ENCODE measurements at places on chromosomes 16 and 17.

DNA sequence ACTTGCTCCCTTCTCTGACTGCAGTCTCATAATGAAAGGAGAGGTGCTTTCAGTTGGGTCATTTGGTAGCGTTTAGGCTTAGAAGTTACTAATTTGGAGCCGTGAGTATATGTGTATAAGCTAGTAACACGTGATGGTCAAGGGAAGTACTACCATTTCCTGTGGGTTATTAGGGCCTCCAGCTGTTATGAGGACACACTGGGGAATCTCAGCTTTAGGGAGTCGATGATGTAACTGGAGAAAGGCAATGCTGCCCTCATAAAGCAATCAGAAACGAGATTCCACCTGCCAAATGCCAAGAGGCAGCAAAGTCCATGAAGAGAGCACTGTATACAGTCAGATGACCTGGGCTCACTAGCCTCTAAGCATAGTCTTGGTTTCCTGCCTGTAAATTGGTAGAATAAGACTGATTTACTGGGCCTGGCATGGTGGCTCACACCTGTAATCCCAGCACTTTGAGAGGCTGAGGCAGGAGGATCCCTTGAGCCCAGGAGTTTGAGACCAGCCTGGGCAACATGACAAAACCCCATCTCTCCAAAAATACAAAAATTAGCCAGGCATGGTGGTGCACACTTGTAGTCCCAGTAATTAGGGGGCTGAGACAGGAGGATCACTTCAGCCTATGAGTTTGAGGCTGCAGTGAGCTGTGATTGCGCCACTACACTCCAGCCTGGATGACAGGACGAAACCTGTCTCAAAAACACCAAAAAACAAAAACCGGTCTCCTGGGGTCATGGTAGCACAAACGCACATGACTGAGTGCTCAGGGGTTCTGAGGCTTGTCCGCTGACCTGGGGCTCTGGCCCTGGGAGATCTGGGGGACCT, 53.0 kb downstream of the SF3B3 start:
- DNase-seq = no peak

DNA sequence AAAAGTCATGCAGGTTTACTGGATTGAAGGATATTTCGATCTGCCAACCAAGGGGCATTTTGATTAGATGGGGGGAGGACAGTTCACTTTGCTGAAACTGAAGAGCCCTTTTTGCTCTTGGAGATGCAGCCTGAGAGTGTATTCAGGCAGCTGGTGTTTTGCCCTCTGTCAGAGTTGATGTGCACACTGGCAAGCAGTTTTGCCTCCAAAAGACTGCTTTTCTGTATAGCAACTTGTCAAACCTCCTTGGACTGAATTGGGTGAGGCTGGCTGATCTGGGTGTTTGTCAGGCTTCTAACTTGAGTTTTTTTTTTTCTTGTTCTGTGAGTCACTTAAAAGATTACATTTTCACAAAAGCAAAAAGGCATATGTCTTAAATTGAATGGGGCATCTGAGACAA, 22.6 kb upstream of the ANKFN1 start:
- no peak for DNase-seq

GRCh38 chr16:69166946-69167930, 19.7 kb upstream of the SNTB2 start:
- no peak for DNase-seq

- no peak for DNase-seq
Observed at GRCh38 chr16:31427441-31428278, 500 bp downstream of the COX6A2 start.

DNA sequence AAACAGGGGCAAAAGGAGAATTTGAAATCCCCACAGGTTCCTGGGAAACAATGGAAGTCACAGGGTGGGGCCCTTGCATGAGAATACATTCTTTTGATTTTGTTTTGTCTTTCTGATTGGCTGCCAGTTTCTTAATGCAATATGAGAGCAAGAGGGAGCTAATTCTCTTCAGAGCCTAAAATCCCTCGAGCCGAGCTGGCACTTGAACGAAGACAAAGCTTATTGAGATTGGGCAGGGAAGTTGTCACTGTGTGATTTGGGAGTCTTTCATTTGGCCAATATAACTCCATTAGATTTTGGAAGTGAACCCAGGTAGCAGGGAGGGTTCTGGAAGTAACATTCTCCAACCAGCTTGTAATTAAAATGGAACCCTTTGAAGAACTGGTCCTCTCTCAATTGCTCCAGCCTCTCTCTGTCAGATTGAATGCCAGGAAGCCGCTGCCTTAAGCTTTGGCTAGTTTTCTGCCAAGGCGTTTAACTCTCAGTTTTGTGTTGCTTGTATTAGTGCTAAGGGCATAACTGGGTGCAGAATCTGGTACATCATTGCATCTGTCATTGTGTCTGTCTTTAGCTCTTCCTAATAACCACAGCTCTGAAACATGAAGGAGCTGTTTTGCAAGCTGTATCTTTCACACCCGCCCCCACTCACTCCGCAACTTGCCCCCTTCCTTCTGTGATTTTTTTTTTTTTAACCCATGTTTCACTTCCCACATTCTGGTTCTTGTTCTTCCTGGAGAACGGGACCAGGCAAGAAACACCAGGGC, 272.0 kb downstream of the MAF start:
- no peak for DNase-seq

DNA sequence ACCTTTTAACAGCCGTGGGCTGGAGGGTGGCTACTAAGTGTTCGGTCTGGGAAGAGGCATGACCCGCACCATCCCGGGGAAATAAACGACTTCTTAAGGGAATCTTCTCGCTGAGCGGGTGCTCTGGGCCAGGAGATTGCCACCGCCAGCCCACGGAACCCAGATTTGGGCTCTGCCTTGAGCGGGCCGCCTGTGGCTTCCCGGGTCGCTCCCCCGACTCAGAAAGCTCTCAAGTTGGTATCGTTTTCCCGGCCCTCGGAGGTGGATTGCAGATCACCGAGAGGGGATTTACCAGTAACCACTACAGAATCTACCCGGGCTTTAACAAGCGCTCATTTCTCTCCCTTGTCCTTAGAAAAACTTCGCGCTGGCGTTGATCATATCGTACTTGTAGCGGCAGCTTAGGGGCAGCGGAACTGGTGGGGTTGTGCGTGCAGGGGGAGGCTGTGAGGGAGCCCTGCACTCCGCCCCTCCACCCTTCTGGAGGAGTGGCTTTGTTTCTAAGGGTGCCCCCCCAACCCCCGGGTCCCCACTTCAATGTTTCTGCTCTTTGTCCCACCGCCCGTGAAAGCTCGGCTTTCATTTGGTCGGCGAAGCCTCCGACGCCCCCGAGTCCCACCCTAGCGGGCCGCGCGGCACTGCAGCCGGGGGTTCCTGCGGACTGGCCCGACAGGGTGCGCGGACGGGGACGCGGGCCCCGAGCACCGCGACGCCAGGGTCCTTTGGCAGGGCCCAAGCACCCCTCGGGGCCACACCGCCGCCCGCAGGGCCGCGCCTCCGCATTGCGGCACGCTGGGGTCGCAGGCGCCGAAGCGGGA, 3.6 kb upstream of the CBX4 start:
- no peak for DNase-seq

All from PC-9 (cell line).